ENCODE measurements at places on chromosomes 6 and 20.

DNA sequence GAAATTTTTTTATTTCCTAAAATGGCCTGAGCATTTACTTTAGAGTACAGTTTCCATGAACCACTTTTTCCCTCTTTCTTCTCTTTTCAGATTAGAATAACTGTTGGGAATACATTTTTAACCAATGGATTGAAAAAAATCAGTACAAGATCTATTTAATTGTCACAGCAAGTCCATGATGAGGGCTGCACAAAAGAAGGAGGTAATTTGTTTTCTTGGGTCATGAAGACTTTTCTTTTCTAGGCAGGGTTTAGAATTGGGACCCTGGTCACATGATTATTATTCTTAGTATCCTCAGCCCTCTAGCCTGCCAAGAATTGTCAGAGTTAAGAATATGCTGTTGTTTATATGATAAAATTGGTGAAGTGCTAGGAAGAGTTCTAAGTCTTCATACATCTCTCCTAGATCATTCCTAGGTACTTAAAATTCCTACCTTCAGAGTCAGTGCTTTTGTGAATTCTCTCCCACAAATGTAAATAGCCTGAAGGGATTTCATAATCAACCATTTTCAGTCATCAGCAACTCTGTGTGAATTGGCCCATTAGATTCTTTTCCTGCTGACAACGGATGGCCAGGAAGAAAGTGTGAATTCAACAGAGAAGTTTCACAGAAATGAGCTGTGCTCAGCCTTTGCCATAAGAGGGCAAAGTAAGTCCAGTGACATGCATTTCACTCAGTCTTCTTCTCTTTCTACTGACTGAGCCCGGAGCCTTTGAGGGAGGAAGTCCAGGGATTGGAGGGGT, 32.4 kb upstream of the TPBG start:
- peak; percentile 1 for DNase-seq

DNA sequence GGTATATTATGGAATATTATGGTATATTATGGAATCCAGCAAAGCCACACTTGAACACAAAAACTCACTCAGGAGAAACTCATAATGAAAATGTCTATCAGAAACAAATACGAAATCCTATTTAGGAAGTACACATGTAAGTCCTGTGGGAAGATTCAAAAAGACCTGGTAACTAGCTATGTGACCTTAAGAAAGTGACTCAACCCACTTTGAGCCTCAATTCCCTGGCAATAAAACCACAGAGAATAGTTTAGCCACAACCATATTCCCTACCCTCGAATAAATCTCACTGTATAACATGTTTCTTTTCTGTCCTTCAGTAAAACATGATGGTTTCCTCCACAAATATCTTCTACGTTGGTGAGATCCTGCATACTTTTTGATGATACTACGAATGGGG, 56.4 kb downstream of the ZMYND8 start:
- no peak for DNase-seq

- peak; percentile 98 for DNase-seq
These were observed 6.7 kb upstream of the IFT52 start for GRCh38 chr20:43583982-43584432.

GRCh38 chr20:46264391-46265266, 43.7 kb downstream of the CDH22 start:
- no peak for DNase-seq

DNA sequence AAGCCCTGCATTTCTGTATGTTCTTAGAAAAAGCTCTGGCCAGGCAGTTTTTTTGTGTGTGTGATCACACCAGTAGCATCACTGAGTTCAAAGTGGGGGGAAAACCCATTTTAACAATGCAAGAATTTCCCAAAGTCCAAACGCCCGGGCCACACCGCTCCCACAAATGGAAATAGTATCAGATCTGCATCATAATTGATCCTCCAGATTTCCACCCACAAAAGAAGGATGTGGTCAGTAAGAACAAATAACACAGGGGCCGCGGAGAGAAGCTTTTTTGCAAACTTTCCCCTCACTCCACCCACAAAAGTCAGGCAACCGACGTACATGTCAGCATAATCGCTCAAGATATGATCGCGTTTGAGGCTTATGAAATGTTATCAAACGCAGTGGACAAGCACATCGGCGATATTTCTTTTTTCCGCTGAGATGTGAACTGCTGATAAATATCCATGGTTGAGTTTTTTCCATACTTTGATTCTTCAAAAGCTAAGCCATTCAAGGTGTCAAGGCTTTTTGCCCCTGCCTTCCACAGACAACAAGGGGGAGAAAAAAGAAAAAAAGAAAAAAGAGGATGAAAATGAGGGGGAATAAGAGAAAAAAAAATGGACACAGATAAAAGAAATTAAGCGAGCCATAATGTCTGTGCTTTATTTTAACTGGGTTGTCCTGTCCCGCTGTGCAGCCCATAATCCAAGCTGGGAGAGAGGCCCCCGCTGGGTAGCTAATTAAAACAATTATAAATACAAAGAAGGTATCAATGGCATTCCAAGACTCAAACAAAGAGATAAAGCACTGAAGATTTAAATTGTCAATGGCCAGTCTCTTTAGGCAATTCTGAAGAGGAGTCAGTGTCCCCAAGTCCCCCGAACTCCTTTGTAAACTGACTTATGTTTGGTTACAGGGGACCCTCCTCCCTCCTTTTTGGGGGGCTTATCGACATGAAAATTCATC, 143.5 kb downstream of the ZFP64 start:
- DNase-seq = peak; percentile 63

GRCh38 chr6:38095054-38095453, 275.5 kb downstream of the ZFAND3 start:
- no peak for DNase-seq

Data from hematopoietic multipotent progenitor cell treated with erythropoietin and hydrocortisone succinate and interleukin-3 and kit ligand, for 4 days (in vitro differentiated cells).